ENCODE measurements at places on chromosomes 1 and 21.

GRCh38 chr1:15088281-15088971 lies 65.1 kb upstream of the TMEM51 start:
- no peak for DNase-seq

DNA sequence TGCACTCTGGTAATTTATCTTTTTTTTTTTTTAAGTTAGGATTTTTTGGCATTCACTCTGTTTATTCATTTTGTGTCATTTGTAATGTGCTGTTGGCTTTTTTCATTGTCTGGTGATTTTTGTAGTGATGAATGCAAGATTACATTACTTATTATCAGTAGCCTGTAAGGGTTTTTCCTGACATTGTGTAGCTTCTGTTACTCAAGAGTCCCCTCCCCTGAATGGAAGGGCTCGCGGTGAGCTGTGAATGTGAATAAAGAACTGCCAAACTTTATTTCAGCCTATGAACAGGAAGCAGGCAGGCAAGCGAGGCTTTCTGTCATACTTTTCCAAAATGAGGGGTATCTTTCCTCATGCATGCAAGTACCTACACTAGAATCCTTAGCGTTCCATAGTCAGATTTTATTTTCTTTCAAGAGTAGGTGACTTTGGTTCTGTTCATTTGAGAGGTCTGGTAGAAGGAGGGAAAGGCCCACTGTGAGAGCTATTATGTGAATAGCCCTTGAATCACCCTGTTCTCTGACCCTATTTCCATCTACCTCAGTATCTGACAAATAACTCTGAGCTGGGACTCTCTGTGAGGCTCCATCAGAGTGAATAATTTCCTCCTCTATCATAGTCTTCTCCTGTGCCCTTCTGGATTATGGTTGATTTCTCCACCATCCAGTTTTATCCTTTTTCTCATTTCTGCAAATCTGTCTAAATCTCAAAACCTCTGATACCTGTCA lies 114.0 kb downstream of the CD247 start:
- DNase-seq, result no peak

DNA sequence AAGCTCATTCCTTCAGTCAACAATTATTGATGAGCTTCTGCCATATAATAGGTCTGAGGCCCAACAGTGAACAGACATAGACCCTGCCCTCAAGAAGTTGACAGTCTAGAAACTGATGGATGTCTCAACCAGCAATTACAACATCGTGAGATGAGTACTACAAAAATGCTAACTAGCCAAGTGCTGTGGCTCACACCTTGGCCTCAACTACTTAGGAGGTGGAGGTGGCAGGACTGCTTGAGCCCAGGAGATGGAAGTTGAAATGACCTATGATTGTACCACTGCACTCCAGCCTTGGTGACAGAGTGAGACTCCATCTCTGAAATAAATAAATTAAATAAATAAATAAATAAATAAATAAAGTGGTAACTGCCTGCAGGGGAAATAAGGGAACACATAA lies 11.7 kb upstream of the PTP4A2 start:
- no peak for DNase-seq

- DNase-seq, result no peak
These were observed 923.8 kb downstream of the TTLL7 start for GRCh38 chr1:83075107-83075506.

DNA sequence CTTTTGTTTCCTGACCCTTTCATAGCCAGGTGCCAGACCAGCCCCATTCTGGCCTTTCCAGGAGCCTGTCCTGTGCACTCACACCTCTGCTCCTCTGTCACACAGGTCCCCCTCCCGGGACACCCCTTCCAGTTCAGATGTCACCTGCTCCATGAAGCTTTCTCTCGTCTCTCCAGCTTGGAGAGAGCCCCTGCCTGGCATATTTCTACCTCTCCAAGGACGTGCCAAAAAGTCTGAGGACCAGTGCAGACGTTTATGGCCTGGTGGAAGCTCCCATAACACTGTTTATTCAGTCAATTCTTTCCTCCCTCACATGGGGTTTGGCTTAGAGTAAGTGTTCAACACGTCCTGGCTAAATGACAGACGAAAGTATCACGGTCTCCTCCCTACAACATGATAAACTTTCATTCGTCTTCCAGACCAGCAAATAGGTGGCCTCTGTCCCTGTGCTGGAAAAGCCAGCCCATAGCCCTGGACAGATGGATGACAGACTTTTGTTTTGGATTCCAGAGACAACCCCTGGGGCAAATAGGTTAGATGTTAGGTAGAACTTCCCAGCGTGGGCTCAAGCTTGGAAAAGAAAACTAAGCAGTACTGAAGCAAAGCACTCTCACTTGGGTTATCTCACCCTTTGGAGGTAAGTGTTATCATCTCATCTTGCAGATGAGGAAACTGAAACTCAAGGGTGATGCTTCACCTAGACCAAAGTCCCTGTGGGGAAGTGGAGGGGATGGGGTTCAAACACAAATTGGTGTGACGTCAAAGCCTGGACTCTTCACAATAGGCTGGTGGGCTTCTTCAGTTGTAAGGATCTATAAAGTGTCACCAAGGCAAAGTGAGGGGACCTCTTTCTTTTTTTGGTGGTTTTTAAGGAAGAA lies 52.9 kb upstream of the ECE1 start:
- no peak for DNase-seq

- no peak for DNase-seq
These were observed 1017.0 kb downstream of the MRPL39 start for GRCh38 chr21:24590261-24590660.

- DNase-seq, result no peak
These were observed 39.7 kb upstream of the FNBP1L start for GRCh38 chr1:93408203-93408602.

GRCh38 chr1:231272880-231273279 lies 31.9 kb downstream of the GNPAT start:
- no peak for DNase-seq

DNA sequence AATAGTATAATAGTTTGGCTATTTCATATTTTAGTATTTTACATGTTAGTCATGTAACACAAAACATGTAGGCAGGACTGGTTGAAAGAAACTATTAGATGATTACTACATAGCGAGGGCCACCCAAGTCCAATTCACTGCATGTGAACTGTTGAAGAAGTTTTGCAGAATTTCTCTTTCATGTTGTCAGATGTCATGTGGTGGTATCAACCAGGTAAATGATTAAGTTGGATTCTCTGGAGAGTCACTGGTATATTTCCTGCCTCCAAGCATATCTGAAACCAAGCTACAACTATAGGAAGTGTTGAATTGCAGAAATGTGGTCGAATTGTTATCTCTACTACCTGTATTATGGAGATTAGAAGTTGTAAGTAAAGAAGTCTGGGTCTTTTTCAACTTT lies 137.8 kb upstream of the DPYD start:
- no peak for DNase-seq

GRCh38 chr21:24255591-24255990 lies 1351.7 kb downstream of the MRPL39 start:
- no peak for DNase-seq

GRCh38 chr1:210597555-210598134 lies 268.9 kb downstream of the HHAT start:
- no peak for DNase-seq

GRCh38 chr1:23483321-23484252 lies at the start of gene ASAP3:
Gene ASAP3, minus strand, starts transcription at chr1:23484179. Its CDS starts 46 bp downstream, at chr1:23484133.
- DNase-seq, result peak; percentile 17

- no peak for DNase-seq
These were observed 42.1 kb downstream of the CAMSAP2 start for GRCh38 chr1:200780545-200781369.

DNA sequence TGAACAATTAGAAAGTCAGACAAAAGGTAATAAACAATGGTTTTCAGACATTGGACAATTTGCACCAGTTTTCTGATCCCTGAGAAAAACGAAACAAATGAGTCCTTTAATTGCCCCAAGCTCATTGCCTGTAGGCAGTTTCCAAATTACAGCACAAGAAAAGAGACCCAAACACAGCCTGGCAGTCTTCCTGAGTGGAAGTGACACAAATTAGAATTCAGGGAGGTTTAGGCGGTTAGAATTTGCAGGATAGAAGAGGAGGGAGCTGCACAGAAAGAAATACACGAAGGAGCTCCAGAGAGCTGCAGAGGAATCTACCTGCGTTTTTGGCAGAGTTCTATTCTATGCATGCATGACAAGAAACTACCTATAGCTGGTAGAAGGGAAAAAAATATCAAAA lies 115.7 kb downstream of the PIGK start:
- no peak for DNase-seq

DNA sequence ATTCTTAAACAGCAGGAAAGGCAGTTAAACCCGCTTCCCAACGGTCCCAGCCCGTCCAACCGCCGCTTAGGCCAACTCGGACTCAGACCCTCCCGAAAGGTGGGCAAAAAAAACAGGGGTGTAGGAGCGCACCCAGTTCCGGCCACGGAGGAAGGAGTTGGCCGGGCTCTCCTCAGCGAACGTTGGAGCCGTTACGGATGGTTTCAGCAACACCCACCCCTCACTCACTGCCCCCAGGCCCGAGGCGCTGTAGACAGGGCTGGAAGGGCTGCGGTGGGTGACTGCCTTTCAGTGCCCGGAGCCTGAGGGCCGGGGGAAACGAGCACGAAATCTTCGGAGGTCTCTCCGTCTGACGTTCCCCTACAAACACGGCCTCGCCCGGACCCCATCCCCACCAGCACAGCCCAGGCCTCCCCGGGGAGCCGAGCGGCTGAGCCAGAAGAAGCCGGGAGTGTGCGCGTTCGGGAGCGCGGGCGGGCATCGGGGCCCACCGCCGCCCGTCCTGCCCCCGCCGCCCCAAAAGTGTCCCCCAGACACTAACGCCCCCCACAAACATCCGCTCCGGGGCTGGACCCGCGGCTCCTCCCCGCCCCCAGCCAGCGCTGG lies 1.3 kb downstream of the KDM5B start:
- peak; percentile 31 for DNase-seq

- DNase-seq, result no peak
These were observed 634.8 kb upstream of the ADGRL2 start for GRCh38 chr1:81165963-81166362.

- DNase-seq, result no peak
These were observed 23.7 kb downstream of the SNX27 start for GRCh38 chr1:151635479-151636072.

- DNase-seq, result no peak
These were observed 21.4 kb upstream of the LAPTM5 start for GRCh38 chr1:30778979-30779293.

- DNase-seq, result no peak
These were observed 2.9 kb upstream of the KIF17 start for GRCh38 chr1:20720631-20721091.

DNA sequence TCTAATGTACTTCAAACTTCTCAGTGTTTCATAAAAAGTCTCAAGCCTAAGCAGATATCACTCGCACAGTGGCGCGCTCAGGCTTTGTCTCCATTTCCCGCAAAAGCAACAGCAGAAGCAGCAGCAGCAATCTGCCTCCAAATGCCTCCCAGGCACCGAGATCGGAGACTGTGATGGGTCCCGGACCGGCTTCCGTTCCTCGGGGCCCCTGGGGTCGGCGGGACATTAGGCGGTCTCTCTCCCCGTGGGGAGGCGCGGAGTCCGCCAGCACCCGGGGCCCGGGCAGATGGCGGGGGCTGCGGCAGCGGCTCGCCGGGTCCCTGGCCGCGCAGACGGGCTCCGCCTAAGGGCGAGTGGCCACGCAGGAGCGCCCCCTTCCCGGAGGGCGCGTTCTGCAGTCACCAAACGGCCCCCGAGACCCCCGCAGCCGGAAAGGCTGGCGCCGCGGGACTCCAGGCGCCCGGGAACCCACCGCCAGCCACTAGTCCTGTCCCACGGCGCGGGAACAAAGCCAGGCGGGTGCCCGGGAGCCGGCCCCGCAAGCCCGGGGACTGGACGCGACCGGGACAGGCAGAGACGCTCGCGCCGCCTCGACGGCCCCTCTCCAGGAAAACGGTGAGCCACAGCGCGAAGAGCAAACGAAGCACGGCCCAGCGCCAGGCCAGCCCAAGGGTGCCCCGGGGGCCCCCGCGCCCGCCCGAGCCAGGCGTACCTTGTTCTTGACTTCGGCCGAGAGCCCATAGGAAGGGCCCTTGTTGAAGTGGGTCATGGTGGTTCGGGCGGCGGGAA lies 590 bp downstream of the CNN3 start:
- peak; percentile 36 for DNase-seq

DNA sequence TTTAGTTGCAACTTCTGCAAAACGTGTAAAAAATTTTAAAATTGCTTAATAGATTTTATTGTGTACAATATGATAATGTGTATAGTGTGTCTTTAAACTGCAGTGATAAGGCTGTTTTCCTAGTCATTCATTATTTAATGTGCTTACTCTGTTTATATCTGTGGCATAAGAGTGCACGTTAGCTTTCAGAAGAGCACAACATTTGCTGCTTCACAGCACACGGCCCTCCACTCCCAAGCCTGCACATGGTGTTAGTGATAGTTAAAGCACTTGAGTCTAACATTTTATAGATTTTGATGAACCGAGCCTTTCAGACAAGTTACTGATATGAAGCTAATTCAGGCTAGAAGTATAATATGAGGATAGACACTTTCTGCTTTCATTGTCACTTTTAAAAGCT lies 120.6 kb downstream of the ADGRL2 start:
- no peak for DNase-seq

- DNase-seq, result no peak
These were observed 40.8 kb downstream of the ITSN1 start for GRCh38 chr21:33682992-33683627.

DNA sequence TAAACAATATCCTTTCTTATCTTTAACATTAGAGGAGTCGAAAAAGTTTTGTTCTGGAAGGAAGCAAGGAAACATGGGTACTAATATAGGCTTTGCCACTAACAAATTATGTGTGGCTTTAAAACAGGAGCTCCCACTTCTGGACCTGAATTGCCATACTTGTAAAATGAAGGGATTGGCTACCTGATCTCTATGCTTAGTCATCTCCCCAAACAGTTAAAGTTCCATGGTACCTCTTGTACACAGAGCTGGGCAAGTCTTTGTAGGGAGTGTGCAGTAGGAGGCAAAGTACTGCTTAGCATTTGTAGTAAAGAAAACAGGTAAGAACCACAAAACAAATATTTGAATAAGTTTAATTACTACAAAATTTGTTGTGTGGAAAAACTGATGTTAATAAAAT lies 81.3 kb downstream of the MAST2 start:
- no peak for DNase-seq

- peak; percentile 58 for DNase-seq
These were observed 70.2 kb downstream of the TRIM11 start for GRCh38 chr1:228336308-228337030.

GRCh38 chr1:10140981-10141380 lies 69.4 kb upstream of the KIF1B start:
- DNase-seq, result no peak

Measured in C1 segment of cervical spinal cord (tissue), 14 donors.